Small intestine (tissue), 16 donors: ENCODE measurements at places on chromosomes 2 and 18. TPM values are rescaled to one million over a fixed set of nuclear protein-coding genes. Genes with fewer than 3 reads are reported as not detected.

Gene HOXD4
- polyA plus RNA-seq = not detected

Gene ERMN
- not detected for polyA plus RNA-seq

Gene GPR39
- 3.8 TPM for polyA plus RNA-seq

Gene ESPNL
- 0.54 TPM for polyA plus RNA-seq

Gene PRKAG3
- not detected for polyA plus RNA-seq
